ENCODE measurements at places on chromosomes 6 and 20. TPM values are rescaled to one million over a fixed set of nuclear protein-coding genes. Genes with fewer than 3 reads are reported as not detected.

- no peak for DNase-seq
Observed at GRCh38 chr6:87793315-87793714, 91.3 kb upstream of the AKIRIN2 start.

DNA sequence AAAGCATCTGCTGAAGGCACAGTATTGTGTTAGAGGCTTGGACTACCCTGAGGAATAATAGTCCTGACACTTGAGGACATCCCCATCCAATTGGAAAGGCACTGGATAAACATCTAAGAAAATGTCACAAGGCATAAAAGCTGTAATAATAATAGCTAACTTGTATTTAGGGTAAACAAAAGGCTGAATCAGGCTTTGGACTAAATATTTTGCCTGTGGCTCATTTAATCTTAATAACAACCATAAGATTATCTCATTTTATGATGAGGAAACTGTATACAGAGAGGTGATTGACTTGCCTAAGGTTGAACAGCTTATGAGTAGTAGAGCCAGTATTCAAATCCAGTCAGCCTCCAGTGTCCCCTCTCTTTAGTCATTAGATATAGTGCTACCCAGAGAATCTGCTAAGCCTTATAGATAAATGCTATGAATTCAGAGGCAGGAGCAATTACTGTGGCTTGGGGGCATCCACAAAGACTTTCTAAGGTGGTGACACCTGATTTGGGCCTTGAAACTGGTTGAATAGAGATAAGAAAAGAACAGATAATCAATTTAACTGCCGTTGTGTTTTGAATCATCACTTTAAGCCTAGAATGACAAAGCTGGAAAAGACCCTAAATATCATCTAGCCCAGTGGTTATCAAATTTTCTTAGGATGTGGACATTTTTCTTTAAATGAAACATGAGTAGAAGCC lies 7.5 kb upstream of the ZSWIM1 start:
- no peak for DNase-seq

DNA sequence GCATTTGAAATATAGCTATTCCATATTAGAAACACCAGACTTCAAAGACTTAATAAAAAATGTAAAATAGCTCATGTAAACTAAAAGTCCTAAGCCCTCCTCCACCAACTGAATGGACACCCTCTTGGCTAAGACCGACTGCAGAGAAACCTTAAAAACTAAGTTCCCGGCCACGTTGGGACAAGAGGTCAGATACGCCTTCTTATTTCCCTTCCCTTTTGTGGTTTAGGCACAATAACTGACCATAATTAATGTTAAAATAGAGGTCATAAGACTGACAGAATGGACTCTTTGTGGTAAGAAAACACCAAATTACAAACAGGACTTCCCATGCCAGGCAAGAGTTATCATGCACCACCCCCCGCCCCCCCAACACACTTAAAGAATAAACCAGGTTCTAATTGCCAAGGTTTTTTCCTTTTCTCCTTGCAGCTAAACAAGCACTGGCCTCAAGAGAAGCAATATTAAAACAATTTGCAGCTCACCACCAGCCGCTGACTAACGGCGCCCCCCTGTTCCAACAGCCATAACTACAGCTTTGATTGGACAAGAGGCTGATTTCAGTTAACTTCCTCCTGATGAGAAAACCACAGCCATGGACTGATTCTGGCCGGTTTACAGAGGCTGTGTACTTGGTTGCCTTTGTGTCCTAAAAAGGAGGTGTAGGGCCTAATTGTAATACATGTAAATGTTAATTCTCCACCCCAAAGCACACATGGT lies 10.7 kb upstream of the LAMP5 start:
- DNase-seq: no peak

GRCh38 chr6:1703091-1703855 lies 93.6 kb downstream of the FOXC1 start:
- no peak for DNase-seq

GRCh38 chr20:10793766-10794165 lies 120.0 kb upstream of the JAG1 start:
- no peak for DNase-seq

GRCh38 chr6:37141281-37142049 lies 28.5 kb upstream of the PIM1 start:
- peak; percentile 77 for DNase-seq

GRCh38 chr20:51373713-51374455 lies 168.6 kb downstream of the NFATC2 start:
- peak; percentile 54 for DNase-seq

DNA sequence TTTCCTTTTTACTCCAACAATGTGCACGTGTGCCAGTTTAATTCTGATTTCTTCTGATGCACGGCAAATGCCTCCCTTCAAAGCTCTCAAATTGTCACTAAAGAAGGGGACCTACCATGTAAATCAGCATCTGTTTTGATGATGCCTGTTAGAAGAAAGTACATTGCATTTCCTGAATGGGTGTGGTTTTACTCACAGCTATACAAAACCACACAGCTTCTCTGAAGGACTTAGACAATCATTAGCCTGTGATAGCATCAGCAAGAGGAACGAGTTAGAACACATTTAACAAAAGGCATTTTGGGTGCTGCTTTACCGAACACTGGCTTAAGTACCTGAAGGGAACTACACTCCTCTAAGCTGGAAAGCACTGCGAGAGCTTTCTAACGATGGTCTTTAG lies 109.4 kb downstream of the ATXN1 start:
- no peak for DNase-seq

- DNase-seq: no peak
Observed at GRCh38 chr20:18986146-18986830, 172.7 kb downstream of the SCP2D1 start.

- DNase-seq: peak; percentile 87
Observed at GRCh38 chr6:36979347-36979742, 6.7 kb downstream of the MTCH1 start.

SLC39A7 gene
- 50.1 TPM for total RNA-seq

ID1 gene
- total RNA-seq: 180 TPM

LST1 gene
- 1.7 TPM for total RNA-seq

GNRH2 gene
- total RNA-seq: 1.6 TPM

RNGTT gene
- 14.7 TPM for total RNA-seq
